Esophagus squamous epithelium (tissue), 5 donors: ENCODE measurements at places on chromosomes 1 and 21.

DNA sequence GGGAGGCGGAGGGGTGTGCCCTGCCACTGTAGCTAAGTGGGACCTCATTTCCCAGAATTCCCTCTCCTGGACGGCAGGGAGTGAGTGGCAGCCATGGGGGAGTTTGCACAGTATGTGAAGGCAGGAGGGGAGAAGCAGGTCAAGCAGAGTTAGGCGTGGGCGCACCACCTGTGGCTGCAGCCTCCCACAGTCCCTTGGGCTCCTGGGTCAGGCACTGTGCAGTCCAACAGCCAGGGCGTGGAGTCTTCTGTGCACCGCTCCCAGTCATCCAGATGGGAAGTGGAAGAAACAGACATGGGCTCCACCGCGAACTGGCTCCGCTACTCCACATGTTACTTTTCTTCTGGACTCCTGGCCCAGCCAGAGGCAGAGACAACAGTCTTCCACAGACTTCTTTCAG is 85.4 kb upstream of the TIAM1 start:
- no peak for DNase-seq

GRCh38 chr1:218374401-218375353 is 29.5 kb downstream of the TGFB2 start:
- no peak for DNase-seq

DNA sequence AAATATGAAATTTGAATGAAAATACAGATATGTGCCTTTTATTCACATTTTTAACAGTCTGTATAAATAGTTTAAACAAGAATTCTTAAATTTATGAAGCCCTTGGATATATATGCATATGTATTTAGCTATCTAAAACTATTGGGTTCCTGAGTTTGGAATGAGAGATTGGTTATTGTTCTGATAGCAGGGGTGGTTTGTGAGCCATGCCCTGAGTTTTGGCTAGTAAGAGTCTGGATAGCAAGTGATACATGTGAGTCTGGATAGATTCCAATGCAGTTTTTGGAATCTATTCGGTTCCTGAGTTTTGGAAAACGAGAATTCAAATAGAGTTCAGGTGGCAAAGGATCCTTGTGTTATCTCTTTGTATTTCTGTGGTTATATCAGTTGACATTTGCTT is 2.8 kb downstream of the MAN1A2 start:
- DNase-seq, result no peak

GRCh38 chr1:103459346-103459745 is 66.2 kb upstream of the RNPC3 start:
- DNase-seq, result no peak

DNA sequence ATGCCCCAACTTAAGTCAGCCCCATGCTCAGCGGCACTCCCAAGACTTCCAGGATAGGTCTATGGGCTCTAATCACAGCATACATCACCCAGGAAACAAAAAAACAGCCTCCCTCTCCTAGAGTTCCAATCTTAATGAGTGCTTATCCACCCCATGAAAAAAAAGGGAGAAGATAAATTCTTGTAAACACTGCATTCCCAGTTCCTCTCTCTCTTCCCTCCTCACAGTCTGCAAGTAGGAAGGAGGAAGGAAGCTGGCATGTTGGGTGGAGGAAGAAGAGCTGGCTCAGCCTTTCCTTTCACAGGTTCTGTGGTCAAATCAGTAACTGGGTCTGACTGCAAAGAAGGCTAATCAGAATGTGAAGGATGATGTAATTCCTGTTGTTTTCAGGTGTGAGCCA is 69.9 kb upstream of the ZC3H11B start:
- no peak for DNase-seq

DNA sequence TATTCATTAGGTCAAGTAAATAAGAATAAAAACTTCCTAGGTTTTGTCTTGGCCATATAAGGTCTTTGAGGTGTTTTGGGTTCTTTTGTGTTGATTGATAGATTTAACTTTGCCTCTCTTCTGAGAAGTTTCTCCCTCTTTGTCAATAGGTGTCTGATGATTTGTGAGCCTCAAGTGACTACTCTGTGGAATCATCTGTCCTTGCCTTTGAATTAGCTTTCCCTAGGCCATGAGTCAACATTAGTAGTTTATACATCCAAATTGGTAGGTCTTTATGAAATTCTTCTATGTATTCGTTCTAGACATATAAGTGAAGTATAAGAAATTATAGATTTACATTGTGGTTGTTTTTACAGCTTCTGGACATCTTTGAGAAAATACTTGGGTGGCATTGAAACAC is 864.4 kb downstream of the USP25 start:
- DNase-seq, result no peak

GRCh38 chr1:215084621-215085020 is 2.1 kb downstream of the KCNK2 start:
- DNase-seq, result no peak

- DNase-seq, result no peak
Observed at GRCh38 chr1:32400876-32401631, 6.8 kb upstream of the BSDC1 start.

- no peak for DNase-seq
Observed at GRCh38 chr1:202104073-202104472, 18.6 kb upstream of the GPR37L1 start.

DNA sequence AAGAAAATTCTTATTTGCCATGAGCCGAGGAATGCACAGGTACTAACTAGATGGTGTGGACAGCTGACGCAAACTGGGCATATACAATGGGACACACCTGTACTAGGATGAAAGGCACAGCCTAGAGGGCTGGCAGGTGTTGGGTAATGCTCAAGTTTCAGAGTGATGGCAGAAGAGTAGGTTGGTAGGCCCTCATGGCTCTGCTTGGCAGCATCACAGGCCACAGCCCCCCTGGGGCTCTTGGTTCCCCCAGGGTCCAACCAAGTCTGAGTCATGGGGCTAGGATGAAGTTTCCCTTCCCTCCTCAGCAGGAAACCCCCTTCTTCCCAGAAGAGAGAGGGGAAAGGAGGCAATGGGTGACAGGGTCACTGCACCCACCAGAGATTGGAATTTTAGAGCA is 35.2 kb downstream of the SPEN start:
- DNase-seq, result no peak
